ENCODE measurements at places on chromosomes 13 and 19.

DNA sequence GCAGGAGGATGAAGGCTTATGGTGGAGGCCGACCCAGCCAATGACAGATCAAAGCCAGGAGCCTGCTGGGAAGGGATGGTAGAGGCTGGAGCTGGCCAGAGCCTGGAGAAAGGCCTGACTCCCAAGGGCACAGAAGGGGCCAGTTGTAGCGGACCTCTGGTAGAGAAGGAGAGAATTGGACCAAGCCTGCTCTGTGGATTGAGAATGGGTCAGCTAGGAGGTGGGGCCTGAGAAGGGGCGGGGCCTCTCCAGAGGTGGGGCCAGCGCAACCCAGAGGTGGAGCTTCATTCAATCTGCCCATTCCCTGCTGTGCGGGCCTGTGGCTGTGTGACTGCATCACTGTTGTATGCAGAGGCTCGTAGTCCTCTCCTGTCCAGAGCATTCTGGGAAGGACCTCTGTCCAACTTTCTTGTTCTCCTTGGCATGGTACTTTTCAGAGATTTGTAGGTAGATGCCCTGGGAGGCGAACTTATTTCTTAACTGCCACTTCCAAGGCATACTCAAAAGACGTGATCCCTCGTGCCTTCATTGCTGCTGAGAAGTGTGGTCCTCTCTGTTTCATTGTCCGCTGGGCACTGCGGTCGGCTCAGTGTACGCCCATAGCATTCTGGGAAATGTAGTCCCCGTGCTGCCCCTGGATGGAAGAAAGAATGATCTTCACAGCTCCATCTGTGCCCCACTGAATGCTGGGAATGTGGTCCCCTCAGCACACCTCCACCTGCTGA is 6.7 kb downstream of the GRIN2D start:
- no peak for DNase-seq

DNA sequence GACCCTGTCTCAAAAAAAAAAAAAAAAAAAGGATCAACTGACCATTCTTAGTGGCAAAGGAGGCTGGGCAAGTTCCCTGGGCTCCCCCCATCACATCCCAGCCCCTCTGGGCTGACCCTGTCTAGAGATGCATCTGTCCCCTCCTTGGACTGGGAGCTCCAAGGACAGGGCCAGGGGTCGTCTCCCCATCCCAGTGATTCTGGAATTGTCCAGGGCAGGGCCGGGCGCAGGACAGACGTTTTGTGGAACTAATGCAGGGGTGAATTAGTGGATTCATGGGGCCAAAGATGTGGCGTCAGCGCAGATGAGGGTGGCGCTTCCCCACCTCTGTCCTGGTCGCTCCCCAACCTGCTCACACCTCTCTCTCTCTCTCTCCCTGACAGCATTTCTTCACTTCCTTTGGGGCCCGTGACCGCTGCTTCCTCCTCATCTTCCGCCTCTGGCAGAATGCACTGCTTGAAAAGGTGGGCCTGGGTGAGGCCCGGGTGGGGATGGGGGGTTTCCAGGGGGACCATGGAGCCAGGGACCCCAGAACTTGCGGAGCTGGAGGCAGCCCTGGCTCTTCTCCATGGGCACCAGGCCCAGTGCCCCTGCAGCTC is 11.1 kb downstream of the GRAMD1A start:
- no peak for DNase-seq

DNA sequence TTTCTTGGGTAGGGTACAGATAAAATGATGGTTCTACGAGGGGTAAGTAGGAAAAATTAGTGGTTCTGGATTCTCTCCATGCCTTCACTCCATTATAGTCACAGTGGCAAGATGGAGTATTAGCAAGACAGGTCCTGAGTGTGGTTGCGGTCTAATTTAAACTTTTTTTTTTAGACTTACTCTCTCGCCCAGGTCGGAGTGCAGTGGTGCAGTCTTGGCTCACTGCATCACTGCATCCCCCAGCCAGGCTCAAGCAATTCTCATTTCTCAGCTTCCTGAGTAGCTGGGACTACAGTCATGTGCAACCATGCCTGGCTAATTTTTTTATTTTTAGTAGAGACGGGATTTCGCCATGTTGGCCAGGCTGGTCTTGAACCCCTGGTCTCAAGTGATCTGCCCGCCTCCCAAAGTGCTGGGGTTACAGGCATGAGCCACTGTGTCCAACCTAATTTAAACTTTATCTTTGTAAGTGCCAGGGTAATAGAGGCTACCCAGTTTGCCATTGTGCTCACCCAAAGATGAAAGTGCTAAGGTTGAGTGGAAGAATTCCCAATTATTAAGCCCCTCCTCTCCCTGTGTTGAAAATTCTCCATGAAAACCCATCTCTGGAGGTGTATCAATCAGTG is 135.6 kb downstream of the TM9SF2 start:
- no peak for DNase-seq

- no peak for DNase-seq
These were observed 5.4 kb upstream of the ARGLU1 start for GRCh38 chr13:106573284-106573846.

DNA sequence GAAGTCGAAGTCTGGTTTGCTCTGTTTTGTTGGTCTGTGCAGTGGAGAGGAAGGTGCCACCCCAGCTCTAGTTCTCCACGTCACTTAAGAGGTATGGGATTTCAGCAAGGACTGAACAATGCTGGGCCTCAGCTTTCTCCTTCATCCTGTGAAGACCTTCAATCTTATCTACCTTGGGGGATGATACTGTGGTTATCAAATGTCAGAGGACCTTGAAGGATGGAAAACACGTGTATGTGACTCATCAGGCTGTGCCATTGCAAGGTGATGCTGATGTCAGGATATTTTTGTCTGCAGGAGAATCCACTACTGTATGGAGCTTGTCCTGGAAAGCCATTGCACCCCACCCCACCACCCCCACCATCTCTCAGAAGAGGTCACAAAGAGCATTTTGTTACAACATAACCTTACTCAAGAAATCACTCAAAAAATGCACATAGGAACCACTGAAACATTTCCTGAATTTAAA is 81.4 kb upstream of the UQCRFS1 start:
- no peak for DNase-seq

DNA sequence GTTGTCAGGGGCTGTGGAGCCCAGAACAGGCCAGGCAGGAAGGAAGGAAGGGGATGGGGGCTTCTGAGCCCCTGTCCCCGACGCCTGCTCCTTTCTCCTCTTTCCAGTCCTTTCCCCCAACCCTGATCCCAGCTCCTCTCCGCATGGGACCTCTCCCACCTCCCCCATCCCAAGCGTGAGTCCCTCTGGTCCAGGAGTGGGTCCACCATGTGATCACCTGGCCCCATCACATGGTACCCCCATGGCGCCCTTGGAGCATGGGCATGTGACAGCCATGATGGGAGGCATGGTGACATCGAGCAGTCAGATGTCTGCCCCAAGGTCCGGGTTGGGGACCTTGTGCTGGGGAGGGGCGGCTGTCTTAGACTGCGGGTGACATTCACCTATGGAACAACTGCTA is 9.2 kb downstream of the RYR1 start:
- no peak for DNase-seq

- DNase-seq, result no peak
These were observed 28.3 kb downstream of the CEBPG start for GRCh38 chr19:33401683-33402420.

GRCh38 chr13:39035204-39035603 is 2.7 kb downstream of the PROSER1 start:
- no peak for DNase-seq

DNA sequence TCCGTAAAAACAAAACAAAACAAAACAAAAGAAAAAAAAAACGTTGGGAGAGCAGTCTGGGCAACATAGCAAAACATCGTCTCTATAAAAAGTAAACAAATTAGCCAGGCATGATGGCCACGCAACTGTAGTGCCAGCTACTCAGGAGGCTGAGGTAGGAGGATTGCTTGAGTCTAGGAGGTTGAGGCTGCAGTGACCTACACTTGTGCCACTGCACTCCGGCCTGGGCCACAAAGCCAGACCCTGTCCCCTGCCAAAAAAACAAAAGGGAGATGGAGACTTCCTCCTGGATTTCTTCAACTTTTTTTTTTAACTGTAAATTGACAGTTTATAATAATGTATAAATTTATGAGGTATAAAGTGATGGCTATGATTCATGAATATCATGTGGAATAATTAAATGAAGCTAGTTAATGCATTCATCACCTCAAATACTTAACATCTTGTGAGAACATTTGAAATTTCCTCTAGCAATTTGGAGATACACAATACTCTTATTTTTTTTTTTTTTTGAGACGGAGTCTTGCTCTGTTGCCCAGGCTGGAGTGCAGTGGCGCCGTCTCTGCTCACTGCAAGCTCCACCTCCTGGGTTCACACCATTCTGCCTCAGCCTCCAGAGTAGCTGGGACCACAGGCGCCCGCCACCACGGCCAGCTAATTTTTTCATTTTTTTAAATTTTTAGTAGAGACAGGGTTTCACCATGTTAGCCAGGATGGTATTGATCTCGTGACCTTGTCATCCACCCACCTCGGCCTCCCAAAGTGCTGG is 1.9 kb downstream of the PDCD2L start:
- no peak for DNase-seq

DNA sequence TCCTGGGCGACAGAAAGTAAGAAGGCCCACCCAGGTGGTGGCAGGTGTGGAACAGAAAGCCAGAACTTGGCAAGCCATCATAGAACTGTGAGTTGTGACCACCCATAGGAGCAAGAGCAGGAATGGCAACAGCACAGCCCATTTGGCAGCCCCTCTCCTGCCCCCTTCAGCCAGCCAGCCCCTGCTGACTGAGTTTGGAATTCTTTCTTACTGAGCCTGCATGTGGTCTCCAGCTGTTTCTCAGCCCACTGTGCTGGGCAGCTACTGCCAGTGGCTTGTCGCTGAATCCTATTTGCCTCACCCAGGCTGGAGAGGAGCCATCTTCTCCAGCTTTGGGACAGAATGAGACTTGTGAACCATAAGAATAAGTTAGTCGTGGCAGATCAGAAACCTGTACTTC is 28.3 kb downstream of the CNMD start:
- no peak for DNase-seq

DNA sequence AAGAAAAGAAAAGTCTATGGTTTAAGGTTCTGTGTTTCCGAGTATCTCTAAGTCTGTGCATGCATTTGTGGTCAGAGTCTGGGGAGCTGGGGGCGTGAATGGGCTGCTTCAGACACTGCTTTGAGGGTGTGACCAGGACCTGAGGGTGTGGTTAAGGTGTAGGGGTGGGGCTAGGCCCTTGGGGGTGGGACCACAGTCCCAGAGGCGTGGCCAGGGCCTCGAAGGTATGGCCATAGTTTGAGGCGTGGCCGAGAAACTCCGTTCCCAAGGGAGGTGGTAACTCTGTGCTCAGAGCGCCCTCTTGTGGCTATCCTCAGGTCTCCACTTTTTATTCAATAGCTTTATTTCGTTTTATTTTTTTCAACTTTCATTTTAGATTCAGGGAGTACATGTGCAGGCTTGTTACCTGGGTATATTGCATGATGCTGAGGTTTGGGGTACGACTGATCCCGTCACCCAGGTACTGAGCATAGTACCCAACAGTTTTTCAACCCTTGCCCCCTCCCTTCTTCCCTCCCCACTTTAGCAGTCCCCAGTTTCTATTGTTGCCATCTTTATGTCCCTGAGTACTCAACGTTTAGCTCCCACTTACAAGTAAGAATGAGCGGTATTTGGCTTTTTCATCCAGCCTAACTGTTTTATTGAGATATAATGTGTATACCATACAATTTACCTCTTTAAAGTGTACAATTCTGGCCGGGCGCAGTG is 7.0 kb upstream of the CBLC start:
- peak; percentile 98 for DNase-seq

DNA sequence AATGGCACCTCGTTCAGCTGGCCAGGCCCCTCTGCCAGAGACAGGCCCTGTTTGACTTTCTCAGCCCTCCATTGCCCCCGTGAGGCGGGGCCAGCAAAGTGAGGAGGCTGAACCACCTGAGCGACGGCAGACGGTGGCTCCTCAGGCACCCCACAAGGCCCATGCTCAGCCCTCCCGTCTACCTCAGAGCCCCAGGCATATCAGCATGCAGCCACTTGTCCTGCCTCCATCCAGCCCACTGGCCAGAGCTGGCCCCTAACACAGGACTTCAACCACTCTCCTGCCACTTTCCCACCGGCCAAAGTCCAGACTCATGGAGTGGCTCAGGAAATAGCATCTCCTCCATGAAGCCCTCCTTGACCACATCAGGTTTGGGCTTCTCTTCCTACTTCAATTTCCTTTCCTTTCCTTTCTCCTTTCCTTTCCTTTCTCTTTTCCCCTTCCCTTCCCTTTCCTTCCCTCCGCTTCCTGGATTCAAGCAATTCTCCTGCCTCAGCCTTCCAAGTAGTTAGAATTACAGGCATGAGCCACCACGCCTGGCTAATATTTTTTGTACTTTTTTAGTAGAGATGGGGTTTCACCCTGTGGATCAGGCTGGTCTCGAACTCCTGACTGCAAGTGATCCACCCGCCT is 9.3 kb downstream of the SLC7A10 start:
- DNase-seq, result no peak

GRCh38 chr13:26021956-26022355 is 29.9 kb downstream of the SHISA2 start:
- DNase-seq, result no peak

DNA sequence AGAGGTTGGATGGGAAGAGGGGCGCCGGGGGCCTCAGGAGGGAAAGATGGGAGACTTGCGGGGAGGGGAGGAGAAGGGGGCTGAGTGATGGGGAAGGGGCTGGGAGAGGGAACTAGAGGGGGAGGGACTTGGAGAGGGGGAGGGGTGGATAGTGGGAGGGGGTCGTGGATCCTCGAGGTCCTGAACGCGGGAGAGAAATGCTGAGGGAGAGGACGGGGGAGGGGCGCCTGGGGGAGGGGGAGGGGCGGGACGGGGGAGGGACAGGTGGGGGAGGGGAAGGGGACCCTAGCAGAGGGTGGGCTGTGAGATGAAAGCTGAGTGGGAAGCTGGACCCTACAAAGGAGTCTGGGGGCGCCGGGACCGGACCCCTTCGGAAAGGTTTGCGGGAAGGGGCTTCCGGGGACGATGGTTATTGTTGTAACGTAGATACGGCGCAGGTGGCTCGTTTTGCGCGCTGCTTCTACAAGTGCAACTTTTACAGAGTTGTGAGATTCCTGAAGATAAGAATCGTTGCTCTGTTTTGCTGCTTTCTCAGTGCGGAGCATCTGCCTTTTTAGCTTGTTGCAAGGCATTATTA is 418 bp downstream of the ZNF444 start:
- no peak for DNase-seq

GRCh38 chr19:16586991-16587832 is 15.0 kb upstream of the SLC35E1 start:
- DNase-seq, result no peak

- DNase-seq, result no peak
These were observed 47.1 kb downstream of the USPL1 start for GRCh38 chr13:30664689-30665275.

DNA sequence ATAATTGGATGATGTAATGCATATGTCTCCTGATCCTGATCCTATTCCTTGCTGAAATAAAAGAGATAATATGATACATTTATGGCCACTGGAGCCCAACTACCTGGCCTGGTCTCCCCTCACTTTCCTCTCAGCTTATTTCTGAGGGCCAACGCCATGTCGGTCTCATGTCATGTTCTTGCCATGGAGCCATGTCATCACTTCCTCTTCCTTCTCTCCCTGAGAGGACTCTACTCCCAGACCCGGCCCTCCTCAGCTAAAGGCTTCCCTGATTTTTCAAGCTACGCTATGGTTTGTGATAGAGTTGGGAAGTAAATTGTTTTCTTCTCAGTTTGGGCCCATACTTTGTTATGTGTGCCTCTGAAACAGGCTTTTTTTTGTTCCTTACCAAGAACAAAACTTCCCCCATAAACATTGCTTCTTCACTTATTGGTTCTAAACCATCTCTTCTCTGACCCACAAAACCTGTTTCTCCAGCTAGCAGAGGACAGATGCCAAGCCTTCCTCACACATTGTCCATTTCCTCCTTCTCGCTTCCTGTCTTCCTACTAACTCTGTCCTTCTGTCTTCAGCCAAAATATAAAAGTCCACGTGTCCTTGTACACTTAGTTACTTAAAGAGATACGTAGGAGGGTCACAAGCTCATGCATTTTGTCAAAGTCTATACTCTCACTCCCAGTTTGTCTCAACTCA is 319.9 kb upstream of the DACH1 start:
- DNase-seq, result no peak

Data from stimulated activated CD8-positive, alpha-beta memory T cell treated with anti-CD3 and anti-CD28 coated beads, Interleukin-12 subunit alpha, Interleukin-12 subunit beta, amount 100 ng/mL, for 1 hour (primary cell).